8988T (cell line): ENCODE measurements at places on chromosomes 2 and 18.

GRCh38 chr2:163182764-163183354 is 344.3 kb upstream of the KCNH7 start:
- no peak for DNase-seq

- DNase-seq: no peak
Observed at GRCh38 chr2:69217333-69218080, 169.5 kb downstream of the GFPT1 start.

- DNase-seq: no peak
Observed at GRCh38 chr2:112339986-112340385, 64.6 kb downstream of the ZC3H6 start.

- DNase-seq: no peak
Observed at GRCh38 chr2:215693193-215693998, 257.5 kb upstream of the FN1 start.

- DNase-seq: no peak
Observed at GRCh38 chr2:238924796-238925195, 76.9 kb downstream of the TWIST2 start.

- DNase-seq: no peak
Observed at GRCh38 chr2:163175294-163175693, 336.7 kb upstream of the KCNH7 start.

- no peak for DNase-seq
Observed at GRCh38 chr2:69514406-69514805, 77.2 kb upstream of the NFU1 start.

- DNase-seq: no peak
Observed at GRCh38 chr18:4357579-4357978, 97.5 kb downstream of the DLGAP1 start.

GRCh38 chr2:232260075-232260474 is 118.5 kb upstream of the ALPP start:
- DNase-seq: peak; percentile 15

DNA sequence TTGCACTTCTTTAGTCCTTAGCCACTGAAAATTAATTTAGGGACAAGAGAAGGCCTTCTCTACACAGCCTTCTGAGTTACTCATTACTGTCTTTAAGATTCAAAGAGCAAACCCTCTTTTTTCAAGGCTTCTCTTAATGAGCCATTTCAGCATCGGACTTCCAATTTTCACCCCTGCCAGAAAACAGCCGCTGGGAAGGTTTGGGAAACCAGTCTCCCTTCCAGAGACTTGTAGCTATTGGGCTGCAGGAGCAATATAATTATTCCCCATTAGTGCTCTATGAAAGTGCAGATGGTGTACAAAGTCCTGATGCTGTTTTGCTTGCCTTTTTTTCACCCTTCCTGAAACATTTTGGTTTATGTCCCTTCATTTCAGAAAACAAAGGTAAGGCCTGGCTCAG is 79.3 kb downstream of the GPR39 start:
- DNase-seq: no peak

- no peak for DNase-seq
Observed at GRCh38 chr2:73374269-73374668, 11.4 kb upstream of the ALMS1 start.

DNA sequence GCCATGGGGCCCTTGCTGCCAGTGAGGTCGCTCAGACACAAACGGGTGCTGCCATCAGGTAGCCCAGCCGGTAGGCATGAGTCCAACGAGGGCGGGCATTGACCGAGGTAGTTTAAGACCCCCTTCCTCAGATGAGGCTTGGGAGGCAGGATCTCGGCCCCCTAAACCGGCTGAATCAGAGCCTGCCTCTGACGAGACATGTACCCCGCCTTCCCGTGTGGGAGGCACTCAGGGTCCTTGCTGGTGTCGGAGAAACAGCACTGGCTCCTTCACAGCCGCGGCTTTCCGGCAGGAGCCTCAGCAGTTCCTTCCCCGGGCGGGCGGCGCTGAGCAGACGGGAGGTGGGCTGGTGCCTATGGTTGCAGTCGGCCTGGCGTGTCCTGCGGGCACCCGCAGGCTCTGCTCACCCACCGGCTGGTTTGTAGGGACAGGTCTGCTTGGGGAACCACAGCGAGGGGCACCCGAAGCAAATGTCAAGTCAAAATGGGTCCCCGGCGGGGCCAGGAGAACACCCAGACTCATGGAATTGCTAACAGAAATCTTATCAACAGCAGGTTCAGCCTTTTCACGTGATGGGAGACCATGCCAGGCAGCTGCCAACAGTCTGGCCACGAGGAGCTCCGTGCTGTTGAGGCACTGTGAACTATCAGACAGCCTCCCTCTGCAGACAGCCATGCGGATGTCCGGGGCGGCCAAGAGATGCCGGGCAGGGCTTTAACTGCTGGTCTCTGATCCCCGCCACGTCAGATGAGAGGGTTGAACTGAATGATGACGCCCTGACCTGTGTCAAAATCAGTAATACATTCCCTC is 2.8 kb downstream of the KCNG2 start:
- DNase-seq: no peak

DNA sequence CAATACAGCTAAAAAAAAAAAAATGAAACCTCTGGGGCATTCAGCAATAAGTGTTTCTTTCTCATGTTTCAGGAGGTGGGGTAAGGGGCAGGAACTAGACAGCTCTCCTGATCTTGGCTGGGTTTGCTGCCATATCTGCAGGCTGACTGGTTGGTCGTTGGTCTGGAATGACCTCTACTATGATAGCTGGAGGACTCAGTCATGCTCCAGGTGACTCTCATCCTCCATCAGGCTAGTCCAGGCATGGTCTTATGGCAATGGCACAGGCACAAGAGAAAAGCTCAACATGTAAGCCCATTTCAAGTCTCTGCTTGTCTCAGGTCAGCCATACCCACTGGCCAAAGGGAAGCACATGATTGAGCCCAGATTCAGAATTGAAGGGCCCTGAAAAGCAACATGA is 9.5 kb upstream of the SLC1A4 start:
- DNase-seq: no peak

GRCh38 chr2:108825254-108825653 is 38.7 kb downstream of the CCDC138 start:
- no peak for DNase-seq

GRCh38 chr2:182904844-182905243 is 38.4 kb upstream of the FRZB start:
- no peak for DNase-seq

- no peak for DNase-seq
Observed at GRCh38 chr2:125667630-125668029, 988.3 kb upstream of the GYPC start.

GRCh38 chr2:40405465-40405864 is 46.4 kb downstream of the SLC8A1 start:
- DNase-seq: no peak

DNA sequence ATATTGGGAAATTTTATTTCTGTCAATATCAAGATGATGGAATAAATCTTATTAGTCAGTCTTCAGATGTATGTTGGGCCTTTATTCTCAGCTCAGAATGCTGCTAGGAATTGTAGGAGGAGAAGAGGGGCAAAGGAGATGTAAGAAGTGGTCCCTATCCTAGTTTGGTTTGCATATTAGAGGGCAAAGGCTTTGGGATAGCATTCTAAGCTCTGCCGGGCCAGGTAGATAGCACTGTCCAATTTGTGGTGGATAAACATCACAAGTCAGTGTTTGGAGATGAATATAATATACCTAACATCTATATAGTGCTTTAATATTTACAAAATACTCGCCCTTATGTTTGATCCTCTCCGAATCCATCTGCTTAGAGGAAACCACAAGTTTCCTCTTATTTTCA is 149.2 kb downstream of the GULP1 start:
- no peak for DNase-seq

GRCh38 chr18:27668158-27668557 is 483.1 kb upstream of the CHST9 start:
- DNase-seq: no peak

DNA sequence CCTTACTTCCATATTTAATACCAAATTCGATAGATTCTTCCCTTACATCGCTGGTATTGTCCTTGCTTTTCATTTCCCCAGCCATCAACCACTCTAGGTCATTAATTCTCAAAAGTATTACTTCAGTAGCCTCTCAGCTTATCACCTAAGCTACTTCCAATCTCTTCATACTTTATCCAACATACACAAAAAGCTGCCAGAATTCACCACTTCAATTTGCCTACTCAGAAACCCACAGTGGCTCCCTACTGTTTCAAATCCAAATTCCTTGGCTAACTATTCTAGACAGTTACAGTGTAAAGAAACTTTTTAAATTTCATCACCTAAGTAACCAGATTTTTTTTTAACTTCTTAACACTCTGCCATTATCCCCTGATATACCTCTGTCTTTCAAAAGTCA is 4.7 kb downstream of the SLC25A12 start:
- DNase-seq: no peak

DNA sequence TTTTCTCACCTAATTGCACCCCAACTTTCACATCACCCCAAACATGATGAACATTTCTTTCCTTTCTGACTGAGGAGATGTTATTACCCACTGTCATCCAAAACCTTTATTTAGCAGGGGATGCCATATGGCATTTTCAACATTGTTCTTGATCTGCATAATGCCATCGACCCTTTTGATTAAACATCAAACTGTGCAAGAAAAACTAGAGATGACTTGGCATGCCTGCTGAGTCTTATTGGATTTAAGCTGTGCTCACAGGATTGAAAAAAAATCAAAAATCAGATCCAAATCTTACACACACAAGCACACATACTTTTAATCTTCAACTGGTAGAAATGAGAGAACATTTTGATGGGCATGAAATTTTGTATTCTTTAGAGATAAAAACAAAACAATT is 536.0 kb downstream of the TMX3 start:
- DNase-seq: no peak

DNA sequence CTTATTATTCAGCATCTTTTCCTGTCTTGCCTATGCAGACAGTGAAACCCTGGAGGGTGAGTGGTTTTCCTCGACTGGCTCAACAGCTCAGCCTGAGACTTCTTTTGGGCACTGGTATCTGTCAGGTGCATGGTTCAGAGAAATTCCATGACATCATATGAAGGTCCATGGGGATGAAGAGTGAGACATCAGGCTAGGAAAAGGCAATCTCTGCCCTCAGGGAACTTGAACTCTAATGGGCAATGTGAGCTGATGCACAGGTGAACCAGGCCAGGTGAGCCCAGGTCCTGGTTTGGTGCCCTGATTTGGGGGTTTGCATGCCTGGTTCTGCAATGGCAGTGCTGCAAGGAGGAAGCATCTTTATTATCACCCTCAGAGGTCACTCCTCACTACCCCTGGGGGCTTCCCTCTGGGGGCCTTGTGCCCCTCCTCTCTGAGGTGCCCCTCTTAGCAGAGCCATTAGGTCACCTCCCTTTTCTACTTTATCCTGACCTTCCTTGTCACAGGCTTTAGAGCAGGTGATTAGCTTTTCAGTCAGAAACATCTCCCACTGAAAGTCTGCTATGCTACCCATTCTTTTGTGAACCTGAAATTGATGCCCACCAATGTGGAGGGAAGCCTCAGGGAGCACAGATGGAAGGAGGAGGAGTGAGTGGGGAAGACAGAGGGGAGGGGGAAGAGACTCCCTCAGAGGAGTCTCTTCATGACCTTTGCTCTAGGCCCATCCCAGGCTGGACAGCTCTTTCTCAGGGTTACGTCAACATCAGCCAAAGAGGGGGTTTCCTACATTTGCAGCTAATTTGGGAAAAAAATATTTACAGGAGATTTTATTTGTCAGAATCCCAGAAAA is 47.3 kb downstream of the MERTK start:
- DNase-seq: no peak

- no peak for DNase-seq
Observed at GRCh38 chr2:201880579-201880978, 74.2 kb downstream of the CDK15 start.

- DNase-seq: no peak
Observed at GRCh38 chr18:35497027-35497369, 762 bp downstream of the INO80C start.

DNA sequence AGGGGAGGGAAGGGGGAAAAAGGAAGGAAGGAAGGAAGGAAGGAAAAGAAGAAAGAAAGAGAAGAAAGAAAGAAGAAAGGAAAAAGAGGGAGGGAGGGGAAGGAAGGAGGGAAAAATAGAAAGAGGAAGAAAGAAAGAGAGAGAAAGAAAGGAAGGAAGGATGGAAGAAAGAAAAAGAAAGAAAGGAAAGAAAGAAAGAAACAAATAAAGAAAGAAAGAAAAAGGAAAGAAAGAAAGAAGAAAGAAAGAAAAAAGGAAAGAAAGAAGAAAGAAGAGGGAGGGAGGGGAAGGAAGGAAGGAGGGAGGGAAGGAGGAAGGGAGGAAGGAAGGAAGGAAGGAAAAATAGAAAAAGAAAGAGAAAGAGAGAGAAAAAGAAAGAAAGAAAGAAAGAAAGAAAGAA is 315.8 kb upstream of the PIK3C3 start:
- DNase-seq: no peak

GRCh38 chr18:42336139-42336538 is 381.1 kb downstream of the PIK3C3 start:
- no peak for DNase-seq

DNA sequence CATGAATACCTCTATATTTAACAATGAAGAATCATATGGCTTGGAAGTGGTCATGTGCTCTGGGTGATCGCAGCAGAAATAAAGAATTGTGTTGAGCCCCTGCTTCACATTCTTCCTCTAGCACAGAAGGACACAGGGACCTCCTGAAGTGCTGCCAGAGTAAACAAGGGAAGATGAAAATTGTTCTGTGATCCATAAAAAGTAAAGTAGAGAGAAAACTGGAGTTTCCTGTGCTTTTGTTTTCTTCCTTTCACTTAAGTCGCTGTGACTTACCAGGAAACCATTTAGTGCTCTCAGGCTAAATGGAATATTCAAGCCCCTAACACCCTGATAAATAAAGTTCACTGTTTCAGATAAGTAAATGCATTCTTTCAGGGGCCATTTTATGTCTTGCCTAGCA is 1173.6 kb upstream of the CHAC2 start:
- no peak for DNase-seq

GRCh38 chr2:15747603-15748471 is 156.2 kb downstream of the DDX1 start:
- no peak for DNase-seq

DNA sequence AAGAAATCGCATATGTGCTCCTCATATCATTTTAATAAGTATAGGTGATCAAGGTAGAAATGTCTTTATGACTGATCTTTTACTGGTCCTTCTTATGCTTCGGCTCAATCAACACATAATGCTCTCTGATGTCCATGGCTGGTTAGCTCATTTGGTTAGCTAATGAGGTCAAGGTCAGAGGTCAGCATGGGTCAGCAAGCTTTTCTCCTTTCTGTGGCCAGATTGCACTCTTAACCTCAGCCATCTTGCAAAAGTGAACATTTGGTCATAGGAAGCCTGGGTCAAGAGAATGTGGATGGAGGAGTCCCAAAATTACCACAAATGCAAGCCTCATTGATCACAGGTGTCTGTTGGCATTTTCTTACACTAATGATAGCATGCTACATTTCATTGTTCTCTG is 35.4 kb upstream of the DARS1 start:
- DNase-seq: no peak
